ENCODE measurements at places on chromosomes 16 and 17.

DNA sequence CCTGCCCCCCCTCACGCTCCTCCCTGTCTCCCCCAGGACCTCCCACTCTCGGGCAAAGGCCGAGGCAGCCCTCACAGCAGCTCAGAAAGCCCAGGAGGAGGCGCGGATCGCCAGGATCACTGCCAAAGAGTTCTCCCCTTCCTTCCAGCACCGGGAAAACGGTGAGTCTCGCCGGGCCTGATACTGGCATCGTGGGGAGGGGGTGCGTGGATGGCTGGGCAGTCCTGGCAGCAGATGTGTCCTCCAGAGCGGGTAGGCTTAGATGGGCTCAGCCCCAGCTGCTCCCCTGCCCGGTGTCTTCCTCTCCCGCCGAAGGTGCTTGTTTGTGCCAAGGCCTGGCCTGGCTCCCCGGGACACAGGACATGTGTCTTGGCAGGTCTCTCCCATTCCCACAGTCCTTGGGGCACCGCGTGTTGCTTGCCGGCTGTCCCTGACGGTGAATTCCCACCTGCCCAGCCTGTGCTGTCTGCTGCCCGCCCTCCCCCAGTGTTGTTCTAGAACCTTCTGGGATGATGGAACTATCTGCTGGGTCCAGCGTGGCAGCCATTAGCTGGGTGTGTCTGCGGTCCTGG is 81.6 kb downstream of the KLHDC4 start:
- DNase-seq: no peak

DNA sequence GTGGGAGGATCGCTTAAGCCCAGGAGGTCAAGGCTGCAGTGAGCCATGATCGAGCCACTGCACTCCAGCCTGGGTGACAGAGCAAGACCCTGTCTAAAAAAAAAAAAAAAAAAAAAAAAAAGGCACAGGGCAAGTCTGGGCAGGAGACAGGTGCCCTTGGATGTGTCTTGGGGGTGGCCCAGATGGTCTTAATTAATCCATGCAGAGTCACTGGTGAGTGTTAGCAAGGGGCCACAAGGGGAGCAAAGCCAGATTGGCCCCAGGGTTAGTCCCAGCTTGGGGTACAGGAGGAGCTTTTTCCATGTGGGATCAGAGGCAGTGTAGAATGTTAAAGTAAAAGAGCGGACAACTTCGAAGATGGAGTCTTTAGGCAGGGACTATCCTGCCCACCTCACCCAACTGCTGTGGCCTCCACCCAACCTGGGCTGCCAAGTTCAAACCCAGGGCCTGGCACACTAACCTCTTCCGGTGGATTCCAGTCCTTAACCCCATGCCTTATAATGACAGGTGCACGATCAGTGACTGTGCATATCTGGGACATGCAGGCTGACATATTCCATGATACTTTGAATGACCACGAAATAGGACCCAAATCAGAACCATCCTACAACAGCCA is 32.2 kb upstream of the MFSD6L start:
- no peak for DNase-seq

- no peak for DNase-seq
These were observed 35.8 kb upstream of the HAPSTR1 start for GRCh38 chr16:9055661-9056060.

- DNase-seq: peak; percentile 83
These were observed 254.4 kb downstream of the C16orf95 start for GRCh38 chr16:87062569-87063442.

DNA sequence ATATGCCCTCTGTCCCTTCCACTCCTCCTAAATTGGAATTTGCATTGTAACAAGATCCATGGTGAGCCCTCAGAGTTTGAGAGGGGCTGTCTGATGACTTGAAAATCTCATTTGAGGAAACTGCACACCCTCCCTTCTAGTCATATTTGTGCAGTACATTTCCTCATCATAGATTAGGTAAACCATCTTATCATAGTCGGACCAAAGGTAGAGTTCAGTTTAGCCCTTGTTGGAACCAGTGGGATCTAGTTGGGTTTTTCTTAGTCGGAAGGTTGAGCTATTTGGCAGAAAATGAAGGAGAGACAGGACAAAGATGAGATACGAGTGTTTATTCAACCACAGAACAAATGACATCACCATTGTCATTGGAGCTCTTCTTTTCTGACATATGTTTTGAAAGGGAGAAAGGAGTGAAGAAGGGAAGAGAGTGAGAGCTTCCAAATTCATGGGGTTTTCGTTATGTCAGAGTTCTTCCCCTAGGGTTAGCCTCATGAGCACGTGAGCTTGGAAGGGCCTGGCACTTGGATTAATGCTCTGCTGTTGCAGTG is 15.8 kb upstream of the KRT20 start:
- DNase-seq: no peak

- no peak for DNase-seq
These were observed 5.5 kb upstream of the TAOK2 start for GRCh38 chr16:29968205-29968604.

DNA sequence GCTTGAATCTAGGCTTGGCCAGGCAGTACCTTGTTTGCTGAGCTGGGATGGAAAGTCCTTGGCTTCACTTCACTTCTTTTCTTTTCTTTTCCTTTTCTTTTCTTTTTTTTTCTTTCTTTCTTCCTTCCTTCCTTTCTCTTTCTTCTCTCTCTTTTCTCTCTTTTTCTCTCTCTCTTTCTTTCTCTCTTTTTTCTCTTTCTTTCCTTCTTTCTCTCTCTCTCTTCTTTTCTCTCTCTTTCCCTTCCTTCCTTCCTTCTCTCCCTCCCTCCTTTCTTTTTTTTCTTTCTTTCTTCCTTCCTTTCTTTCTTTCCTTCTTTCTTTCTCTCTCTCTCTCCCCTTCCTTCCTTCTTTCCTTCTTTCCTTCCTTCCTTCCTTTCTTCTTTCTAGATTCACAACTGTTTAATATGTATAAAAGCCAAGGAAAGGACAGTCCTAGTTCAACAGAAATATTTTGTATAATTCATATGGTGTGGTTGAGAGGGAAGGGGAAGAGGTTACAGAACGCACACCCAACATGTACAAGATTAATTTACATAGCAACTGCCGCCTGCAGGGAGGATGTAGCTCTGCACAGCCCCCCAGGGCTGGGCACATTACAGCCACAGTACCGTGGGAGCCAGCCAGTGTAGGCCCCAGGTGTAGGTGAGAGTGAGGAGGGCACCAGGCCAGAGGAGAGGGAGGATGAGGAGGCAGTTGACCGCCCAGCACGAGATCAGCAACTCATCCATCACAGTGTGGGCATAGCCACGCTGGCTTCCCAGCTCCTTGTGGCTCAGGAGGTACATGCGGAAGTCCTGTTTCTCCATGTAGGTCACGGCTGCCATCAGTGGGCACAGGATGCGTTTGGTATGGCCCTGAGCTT is 9.7 kb upstream of the ITGB3 start:
- no peak for DNase-seq
